Suppressor macrophage treated with lipopolysaccharide for 1 hour (primary cell): ENCODE measurements at places on chromosomes 2 and 18.

- DNase-seq: no peak
Observed at GRCh38 chr2:238929242-238930081, 81.6 kb downstream of the TWIST2 start.

DNA sequence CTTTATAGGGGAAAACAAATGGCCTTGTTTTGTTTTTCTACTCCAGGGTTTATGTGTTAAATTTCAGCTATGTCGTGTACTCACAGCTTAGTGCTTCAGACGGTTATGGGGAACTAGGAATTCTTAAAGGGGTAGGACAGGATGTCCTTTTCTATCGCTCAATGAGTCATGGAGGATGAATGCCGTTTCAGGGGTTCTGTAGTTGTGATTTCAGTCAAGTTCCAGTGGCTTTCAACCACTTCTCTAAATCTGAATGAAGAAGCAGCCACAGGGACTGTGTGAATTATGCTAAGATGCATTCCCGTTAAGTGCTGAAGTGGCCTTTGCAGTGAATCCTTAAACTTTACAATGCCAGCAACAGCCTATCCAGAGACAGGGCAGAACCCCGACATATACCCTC, 1231.7 kb upstream of the ZEB2 start:
- DNase-seq: peak; percentile 93

- DNase-seq: no peak
Observed at GRCh38 chr18:73782405-73782804, 365.2 kb downstream of the FBXO15 start.

DNA sequence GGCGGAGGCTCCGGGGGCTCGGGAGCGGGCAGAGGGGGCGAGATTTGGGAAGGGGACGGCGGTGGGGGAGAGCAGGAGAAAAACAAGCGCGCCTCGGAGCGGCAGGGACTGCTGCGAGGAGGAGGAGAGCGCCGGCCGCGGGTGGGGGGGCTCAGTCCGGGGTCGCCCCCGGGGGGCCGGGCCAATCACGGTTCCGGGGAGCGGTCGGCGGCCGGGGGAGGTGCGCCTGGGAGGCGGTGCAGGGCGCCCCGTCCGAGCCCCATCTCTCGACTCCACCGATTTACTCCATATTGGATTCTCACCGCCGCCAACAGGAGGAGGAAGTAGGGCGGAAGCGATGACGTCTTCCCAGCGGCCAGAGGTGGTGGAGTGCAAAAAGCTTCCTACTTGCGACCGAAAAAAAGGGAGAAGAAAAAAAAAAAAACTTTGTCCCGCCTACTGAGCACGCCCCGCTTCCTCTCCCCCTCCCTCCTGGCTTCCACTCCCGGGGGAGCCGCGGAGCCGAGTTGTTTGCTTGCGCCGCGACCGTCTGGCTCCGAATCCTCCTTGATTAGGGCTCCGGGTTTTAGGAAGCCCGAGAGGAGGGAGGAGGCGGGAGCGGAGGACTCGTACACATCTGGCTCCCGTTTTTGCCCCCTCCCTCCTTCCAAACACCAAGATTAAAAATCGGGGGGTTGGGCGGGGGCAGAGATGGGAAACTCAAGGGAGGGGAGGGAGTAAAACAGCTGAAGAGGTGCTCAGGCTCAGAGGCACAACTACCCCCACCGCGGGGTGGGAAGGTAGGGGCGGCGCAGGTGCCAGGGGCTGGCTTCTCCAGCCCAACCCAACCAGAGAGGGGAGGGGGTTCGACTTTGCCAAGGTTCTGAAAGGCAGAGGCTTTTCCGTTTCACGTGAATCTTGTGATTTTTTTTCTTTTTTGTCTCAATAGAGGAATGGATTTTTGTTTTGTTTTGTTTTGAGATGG, at the start of gene SPRED2:
SPRED2 (minus strand) TSS at position 373 of the 964 bp plus-strand sequence. CDS start 612 bp downstream, outside the sequence.
- peak; percentile 95 for DNase-seq

DNA sequence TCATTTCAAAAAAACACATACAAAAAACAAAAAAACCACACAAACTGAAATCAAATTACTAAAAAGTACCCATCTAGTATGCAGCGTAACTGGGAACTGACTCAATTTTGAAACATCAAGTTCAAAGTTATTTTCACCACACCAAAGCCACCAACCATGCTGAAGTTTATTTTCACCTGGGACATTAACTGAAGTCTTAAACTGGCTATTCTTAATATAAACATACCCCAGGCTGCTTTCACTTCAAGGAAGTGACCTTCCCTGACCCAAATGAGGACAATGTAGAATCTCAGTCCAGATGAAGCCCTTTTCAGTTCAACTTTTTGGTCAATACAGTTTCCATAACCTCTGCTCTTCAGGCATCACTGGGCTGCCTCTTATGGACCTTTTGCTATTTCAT, 84.6 kb downstream of the PIGN start:
- no peak for DNase-seq

DNA sequence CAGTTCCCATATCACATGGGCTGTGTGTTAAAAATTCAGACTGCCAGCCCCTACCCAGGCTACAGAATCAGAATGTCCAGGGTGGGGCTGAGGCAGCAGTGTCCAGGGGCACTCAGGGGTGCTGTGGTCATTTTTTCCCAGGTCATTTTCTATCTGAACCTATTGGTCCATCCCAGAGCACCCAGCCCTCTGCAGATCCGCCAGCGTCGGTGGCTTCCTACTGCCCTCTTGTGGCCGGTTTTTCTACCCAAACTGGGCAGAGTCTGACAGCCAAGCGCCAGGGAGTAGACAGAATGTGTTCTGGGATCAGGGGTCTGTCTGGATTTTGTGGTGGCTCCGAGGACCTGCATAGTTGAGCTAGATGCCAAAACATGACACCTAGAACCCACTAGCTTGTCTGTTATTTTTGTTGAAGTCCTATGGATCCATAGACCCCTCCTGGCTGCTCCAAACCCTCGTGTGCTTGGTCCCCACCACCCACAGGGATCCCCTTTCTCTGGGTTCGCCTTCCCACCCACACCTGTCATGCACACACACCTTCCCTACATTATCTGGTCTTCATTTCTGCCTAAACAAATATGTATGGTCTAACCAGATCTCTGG, 34.1 kb upstream of the RMDN2 start:
- peak; percentile 90 for DNase-seq

GRCh38 chr2:236345081-236345714, 81.0 kb upstream of the ASB18 start:
- no peak for DNase-seq

DNA sequence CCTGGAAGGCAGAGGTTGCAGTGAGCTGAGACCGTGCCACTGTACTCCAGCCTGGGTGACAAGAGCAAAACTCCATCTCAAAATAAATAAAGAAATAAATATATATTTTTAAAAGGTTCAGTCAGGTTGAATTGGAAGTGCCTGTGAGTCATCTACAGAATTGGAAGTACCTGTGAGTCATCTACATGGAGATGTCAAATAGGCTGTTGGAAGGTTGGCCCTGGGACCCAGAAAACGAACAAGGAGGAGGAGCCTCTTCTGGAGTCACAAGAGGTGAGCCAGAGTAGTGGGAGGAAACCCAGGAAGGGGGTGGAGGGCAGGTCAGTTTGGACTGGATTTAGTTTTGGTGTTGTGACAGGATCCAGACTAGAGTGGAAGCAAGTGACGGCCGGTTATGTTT, 15.2 kb upstream of the SCYGR1 start:
- DNase-seq: no peak

- no peak for DNase-seq
Observed at GRCh38 chr2:47221039-47221438, 65.9 kb upstream of the STPG4 start.

GRCh38 chr2:197216361-197216979, 94.1 kb downstream of the ANKRD44 start:
- peak; percentile 71 for DNase-seq
